ENCODE measurements at places on chromosomes 2 and 18.

- peak; percentile 54 for DNase-seq
Observed at GRCh38 chr2:55051026-55051866, 995 bp upstream of the RTN4 start.

GRCh38 chr2:96264086-96264485 lies 1.7 kb downstream of the TMEM127 start:
- DNase-seq, result no peak

- DNase-seq, result no peak
Observed at GRCh38 chr2:149819356-149819957, 231.9 kb upstream of the MMADHC start.

DNA sequence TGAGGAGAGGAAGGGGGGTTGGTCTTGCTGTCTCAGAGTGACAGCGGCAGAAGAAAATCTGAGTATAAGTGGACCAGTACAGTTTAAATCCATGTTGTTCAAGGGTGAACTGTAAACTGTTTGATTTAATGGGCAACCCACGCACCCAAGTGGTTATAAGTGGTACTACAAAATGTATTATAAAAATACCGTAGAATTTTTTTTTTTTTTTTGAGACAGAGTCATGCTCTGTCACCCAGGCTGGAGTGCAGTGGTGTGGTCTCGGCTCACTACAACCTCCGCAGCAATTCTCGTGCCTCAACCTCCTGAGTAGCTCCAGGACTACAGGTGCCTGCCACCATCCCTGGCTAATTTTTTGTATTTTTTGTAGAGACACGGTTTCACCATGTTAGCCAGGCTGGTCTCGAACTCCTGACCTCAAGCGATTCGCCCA lies 2.1 kb upstream of the CHCHD5 start:
- DNase-seq, result peak; percentile 70

- no peak for DNase-seq
Observed at GRCh38 chr2:106577255-106577651, 90.1 kb downstream of the CD8B2 start.

- DNase-seq, result no peak
Observed at GRCh38 chr2:128271911-128272600, 46.6 kb downstream of the HS6ST1 start.

DNA sequence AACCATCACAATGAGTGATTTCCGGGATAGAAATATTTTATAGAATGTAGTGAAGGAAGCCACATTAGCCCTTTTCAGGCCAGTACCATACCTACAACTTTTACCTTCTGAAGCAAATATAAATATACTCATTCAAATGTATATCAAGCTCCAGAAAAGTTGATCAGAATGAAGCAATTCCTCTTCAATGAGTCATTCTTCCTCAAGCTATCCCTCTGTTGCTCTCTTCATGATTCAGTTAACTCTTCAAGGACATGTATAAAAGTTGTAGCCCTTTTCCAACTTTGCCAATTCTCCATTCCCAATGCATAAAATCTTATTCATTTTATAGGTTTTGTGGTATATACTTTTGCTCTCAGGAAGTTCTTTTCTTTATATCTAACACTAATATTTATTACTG lies 242.1 kb upstream of the RGPD4 start:
- no peak for DNase-seq

GRCh38 chr2:134677856-134678756 lies 40.7 kb downstream of the TMEM163 start:
- DNase-seq, result no peak

- peak; percentile 54 for DNase-seq
Observed at GRCh38 chr2:126543081-126543480, 112.9 kb upstream of the GYPC start.

DNA sequence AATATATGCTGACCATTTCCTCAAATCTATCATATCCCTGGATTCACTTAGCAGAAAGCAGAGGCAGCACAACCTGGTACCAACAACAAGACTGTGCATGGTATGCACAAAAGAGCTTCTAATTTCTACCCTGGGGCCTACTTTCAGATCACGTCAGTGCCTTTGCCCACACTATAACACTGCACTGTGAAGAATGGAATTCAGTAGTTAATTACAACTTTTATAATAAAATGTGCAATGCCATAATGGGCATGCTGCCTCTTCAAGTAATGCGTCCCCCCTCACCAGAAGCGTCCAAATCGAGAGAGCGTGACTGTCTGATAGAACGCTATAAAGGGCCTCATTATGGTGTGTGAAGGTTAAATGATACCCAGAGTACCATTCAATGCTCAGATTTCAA lies 328.1 kb upstream of the PKDCC start:
- no peak for DNase-seq

DNA sequence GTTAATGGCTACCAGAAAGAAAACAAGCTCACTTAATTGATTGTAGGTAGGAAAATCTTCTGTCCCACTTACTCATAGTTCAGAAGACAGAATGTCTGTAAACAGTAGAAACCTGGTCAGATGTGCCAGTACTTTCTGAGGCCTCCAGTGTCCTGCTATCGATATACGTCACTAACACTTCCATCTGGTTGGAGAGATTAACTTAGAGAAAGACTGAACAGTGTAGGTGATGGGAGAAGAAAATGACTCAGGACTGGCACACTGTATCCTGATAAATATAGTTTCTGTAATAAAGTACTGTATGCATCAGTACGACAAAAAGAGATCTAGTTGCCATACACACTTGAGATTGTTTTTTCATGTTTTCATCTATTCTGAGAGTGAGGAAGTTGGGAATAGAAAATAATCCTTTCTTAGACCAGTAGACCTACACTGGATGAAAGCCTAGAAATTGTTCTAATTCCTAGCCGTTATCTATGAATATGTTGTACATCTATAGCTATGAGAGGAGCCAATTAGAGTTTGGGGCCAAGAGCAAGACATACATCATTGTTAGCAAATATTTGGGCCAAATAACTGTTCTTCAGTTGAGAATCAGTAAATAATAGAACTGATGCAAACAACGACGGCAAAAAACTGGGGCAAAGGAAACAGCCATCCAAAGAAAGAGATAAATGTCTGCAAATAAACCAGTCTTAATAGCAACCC lies 105.9 kb downstream of the NAT8 start:
- DNase-seq, result no peak

DNA sequence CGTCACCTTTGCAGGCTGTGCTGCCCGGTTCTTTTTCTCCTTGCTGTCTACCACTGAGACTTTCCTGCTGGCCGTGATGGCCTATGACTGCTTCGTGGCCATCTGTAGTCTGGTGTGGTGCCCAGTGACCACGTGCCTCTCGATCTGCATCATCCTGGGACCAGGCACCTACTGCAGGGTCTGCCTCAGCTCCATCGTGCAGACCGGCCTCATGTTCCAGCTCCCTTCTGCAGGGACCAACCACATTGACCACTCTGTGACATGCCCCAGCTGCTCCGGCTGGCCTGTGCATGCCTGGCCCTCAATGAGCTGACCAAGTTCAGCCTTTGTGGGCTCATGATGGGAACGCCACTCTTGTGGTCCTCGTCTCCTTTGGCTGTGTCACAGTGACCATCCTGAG lies 26.7 kb downstream of the COPS9 start:
- DNase-seq, result no peak

DNA sequence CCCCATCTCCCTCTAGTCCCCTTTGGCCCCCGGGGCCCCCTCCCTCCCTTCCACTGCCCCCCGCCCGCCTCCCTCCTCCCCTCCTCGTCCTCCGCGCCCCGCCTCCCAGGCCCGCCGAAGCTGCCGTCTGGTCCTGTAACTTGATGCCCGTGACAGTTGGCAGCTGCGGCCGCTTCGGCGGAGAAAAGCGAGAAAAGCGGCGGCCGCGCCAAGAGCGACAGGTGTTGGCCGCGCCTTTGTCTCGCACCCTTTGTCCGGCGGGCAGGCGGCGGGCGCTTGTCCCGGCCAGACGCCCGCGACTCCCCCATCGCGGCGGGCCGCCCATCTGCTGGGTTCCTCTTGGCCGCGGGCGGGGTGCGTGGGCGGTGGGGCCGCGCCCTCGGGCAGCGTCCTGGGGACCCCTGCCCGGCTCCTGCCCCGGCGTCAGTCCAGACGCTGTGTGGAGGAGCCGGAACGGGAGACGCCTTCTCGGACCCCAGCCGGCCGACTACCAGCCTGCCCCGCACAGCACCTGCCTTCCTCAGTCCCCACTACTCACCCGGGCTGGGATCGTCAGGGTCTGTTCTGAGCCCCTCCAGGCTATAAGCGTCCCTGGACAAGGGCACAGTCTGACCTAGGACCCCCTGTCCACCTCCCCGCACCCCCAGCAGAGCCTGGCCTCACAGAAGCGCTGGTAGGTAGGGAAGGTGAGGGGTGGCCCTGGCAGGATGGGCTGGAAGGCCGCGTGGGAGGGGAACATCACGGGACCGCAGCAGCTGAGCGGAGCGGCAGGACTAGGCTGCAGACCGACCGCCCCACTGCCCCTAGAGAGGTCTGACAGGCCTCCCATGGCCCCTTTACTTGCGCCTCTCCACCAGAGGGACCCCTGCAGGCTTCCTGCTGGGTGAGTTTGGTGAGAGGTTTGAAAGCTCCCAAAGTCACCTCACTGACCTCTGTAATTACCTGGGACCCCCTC lies 1.2 kb upstream of the HES6 start:
- peak; percentile 16 for DNase-seq

DNA sequence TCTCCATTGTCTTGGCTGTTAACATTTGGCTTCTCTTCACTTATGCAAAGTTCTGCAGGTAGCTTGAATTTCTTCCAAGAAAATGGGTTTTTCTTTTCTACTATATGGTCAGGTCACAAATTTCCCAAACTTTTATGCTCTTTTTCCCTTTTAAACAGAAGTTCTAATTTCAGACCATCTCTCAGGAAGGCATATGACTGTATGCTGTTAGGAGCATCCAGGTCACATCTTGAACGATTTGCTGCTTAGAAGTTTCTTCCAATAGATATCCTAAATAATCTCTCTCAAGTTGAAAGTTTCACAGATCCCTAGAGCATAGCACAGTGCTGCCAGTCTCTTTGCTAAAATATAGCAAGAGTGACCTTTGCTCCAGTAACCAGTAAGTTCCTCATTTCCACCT lies 932.5 kb downstream of the DPP10 start:
- no peak for DNase-seq

DNA sequence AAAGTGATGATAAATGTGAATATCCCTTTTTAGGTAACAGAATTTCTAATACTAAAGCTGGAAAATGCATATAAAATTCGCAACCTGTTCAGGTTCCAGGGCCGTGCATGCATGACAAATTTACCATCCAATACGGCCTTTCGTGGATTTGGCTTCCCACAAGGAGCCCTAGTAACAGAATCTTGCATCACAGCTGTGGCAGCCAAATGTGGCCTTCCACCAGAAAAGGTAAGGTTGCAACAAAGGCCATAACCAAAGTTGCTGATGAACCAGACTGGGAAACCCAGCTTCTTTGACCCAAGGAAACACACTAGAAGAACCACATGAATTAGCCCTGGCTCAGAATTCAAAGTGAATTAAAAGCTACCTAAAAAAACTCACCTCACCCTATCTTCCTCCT lies 49.6 kb upstream of the BZW1 start:
- DNase-seq, result no peak

DNA sequence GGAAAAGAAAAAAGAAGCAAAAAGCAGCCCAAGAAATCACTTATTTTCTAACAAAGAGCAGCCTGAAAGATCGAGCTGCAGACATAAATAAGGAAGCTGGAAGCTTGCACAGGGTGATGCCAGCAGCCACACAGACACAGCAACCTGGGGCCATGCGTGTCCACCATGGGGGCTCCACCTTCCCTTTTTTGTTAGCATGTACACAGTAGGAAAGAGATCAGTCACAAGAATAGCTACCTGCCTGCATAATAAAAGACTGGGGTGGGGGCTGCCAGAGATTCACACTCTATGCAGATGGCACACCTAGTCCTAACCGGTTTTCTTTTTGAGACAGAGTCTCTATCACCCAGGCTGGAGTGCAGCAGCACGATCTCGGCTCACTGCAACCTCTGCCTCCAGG lies 2.9 kb upstream of the CNOT11 start:
- DNase-seq, result peak; percentile 13

GRCh38 chr2:134402410-134402809 lies 148.5 kb downstream of the MGAT5 start:
- peak; percentile 56 for DNase-seq

DNA sequence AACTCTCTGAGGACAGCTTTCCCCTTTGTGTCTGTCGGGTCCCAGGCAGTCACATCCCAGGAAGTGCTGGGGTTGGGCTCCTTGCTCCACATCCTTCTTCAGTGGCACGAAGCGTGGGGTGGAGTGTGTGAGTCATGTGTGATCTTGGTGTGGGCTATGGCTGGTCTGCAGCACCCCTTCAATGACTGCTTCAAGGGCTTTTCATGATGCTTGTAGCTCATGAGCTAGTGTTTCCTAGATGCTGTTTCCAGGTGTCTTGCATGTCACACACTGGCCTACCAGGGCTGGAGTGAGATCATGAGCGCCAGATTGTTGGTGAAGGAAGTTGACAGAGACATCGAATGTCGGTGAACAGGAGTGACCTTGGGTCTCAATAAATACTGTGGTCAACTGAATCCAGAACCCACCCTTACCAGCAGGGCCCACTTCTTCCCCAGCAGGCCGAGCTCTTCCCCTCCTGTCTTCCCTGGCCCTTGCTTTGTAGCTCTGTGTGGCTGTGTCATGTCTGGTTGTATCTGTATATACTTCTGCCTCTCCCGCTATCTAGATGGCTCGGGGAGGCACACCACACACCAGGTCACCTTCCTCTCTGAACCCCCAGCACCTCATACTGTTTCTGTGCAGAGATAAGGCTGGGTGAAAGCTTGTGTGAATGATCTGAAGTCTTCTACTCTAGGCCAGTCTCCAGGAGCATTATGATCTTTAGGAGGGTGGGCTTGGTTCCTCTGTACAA lies 3.8 kb downstream of the C2orf92 start:
- no peak for DNase-seq

DNA sequence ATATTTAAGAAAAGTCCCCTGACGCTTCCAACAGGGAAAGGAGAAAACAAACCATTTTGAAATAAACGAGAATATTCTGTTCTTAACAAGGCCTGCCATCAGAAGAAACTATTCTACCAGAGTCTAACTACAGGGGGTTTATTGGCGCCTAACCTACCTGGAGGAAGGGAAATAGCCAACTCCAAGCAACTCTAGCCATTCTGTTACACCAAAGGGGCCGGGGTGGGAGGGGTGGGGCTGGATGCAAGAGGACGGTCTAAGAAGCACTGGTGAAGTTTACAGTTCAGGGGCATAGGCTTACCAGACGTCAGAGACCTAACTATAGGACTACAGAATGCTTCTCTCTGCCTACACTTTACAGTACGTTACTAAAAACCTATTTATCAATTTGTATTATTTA lies 60.5 kb upstream of the GALNT5 start:
- DNase-seq, result no peak

- no peak for DNase-seq
Observed at GRCh38 chr18:14969500-14969899, 221.5 kb downstream of the ANKRD30B start.

GRCh38 chr2:182240862-182241371 lies 185.9 kb downstream of the PDE1A start:
- DNase-seq, result peak; percentile 48

GRCh38 chr2:233061591-233062450 lies 1.7 kb downstream of the INPP5D start:
- no peak for DNase-seq

DNA sequence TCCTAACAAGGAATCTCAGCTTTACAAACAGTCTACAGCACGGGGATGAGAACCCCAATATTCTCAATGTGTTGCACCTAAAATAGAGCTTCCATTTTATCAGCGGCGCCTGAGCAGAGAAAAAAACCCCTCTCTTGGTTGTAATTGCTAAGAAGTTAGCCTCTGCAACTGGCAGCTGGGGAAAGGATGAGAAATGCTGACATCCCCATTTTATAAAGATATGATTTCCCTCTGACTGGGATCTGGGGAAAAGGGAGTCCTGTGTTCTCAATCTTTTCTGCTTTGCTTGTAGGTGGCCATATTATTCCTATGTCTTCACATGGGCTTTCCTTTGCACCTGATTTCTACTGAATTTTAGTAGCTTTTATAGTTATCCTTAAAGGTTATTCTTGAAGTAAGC lies 981.4 kb upstream of the DDX18 start:
- no peak for DNase-seq

All from Kasumi-1 (cell line).